NCI-H1417 treated with DMSO at 0.1 percent for 48 hours (cell line): ENCODE measurements at places on chromosomes 3 and 15.

- DNase-seq = no peak
Observed at GRCh38 chr3:184663356-184663755, 48.5 kb downstream of the MAGEF1 start.

- DNase-seq = no peak
Observed at GRCh38 chr15:82999905-83000671, 11.4 kb downstream of the C15orf40 start.

DNA sequence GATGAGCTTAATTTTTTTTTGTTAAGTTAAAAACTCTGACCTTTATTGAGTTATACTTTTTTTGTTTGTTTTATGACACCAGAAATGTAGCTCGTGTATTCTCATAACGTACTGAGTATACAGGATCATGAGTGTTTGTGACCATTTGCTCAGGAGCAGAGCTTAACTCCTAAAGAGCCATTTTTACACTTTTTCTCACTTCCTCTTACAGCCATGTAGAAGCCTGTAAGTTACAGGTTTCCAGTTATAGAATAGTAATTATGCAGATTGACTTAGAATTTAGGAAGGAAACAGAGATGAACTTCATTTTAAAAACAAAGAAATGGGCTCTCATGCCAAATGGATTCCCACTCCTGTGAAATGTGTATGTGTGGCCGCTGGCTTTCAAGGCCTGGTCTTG is 151.7 kb downstream of the MCTP2 start:
- DNase-seq = no peak

DNA sequence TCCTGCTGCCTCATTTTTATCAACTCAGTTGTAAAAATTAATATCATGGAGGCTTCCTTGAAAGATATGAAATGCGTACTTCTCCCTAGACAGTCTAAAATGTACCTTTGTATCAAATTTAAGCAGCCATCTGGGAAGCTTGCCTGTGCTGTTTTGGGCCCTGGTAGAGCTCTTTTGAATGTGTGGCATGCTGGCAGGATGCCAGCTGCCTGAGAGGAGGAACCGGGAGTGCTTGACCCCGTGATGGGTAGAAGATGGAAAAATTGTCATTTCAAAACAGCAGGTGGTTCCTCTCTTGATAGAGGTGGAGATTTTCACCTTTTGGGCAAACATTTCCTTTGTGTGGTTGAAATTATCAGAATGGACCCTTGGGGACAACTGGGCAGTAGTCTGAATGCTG is 245.3 kb downstream of the RPLP1 start:
- DNase-seq = no peak

GRCh38 chr3:161500068-161500796 is 3.6 kb downstream of the OTOL1 start:
- DNase-seq = no peak

DNA sequence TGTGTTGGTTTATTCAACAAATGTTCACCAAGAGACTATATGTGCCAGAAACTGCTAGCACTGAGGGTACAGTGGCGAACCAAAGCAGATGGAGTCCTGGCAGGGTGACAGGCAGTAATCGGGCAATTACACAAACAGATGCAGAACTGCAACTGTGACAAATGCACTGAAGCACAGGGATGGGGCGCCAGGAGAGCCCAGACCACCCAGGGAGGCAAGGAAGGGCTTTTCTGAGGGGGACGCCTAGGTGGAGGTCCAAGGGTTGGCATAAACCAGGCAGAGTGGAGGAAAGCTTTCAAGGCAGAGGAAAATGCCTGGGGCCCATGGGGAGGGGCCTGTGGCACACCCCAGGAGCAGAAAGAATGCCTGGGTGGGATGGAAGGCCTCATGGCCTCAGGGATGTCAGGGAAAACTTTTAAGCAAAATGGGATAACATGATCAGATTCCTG is 5.5 kb downstream of the DIS3L start:
- DNase-seq = no peak

DNA sequence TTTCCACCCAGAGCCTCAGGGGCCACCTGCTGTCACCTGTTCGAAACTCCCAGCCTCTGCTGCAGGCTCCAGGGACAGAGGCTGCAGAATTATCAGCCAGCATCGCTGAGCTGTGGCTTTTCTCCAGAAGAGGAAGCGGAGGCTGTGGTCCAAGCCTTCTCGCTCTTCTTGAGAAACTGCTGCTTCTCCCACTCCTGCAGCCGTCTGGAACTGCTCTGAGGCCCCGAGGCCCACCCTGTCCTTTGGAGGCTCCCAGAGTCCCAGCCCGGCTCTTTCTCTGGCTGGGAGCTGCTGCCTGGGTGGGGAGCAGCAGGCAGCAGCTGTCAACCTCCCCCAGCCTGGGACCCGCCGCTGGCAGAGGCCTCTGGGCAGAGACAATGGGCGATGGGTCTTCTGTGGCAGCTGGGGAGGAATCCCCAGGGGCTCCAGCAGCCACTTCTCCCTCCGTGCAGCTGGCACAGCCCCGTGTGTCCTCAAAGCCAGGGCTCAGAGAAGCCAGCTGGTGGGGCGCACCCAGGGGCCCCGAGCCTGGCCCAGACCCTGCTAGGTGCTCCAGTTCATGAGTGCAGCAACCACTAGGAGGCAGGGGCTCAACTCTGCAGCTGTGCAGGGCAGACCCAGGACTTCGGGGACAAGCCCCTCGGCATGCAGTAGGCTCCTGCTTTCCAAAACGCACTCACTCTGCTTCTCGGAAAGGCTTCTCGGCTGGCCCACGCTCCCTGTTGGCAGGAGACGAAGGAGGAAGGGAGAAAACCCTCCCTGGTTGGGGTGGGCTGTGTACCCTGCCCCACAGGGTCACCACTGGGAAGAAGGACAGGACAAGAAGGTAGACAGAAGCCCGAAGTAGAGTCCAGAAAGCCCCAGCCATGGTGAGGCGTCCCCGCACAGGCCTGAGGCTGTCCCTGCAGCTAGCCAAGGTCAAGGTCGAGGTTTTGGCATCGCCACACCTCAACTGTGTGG is 49.9 kb upstream of the FURIN start:
- no peak for DNase-seq

GRCh38 chr15:85639752-85640381 is 154.9 kb downstream of the KLHL25 start:
- no peak for DNase-seq

DNA sequence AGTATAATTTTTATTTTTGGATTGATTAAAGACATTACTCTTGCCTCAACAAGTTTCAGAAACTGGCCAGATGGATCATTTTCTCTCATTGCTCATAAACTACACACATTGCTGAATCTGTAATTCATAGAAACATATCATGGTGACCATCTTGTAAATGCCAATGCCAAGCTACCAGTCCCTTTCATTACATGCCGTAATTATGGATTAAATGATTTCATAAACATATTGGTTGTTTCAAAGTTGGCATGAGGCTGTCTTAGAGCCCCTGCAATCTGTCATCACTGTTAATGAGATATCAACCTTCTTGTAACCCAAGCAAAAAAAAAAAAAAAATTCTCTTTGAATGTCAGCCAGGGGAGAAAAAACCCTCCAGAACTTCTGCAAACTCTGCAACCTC is 112.2 kb downstream of the DCLK3 start:
- DNase-seq = no peak

- DNase-seq = no peak
Observed at GRCh38 chr3:104244680-104245220, 1122.0 kb upstream of the ALCAM start.

GRCh38 chr3:107994956-107995715 is 95.7 kb downstream of the CD47 start:
- DNase-seq = peak; percentile 58

GRCh38 chr3:55661141-55661540 is 174.0 kb upstream of the WNT5A start:
- DNase-seq = no peak

DNA sequence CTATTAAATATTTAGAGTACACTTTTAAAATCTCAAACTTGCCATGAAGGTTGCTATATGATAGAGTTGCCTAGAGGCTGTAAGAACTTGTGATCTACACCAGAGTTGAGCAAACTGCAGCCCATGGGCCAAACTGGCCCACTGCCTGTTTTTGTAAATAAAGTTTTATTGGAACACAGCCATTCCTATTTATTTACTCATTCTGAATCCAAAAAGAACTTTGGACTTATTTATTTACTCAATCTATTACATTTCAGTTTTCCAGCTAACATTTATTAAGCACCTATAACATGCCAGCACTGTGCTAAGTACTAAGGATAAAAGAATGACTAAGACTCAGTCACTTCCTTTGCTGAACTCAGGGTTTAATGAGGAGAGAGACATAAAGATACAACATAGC is 403.6 kb downstream of the ERC2 start:
- DNase-seq = no peak

DNA sequence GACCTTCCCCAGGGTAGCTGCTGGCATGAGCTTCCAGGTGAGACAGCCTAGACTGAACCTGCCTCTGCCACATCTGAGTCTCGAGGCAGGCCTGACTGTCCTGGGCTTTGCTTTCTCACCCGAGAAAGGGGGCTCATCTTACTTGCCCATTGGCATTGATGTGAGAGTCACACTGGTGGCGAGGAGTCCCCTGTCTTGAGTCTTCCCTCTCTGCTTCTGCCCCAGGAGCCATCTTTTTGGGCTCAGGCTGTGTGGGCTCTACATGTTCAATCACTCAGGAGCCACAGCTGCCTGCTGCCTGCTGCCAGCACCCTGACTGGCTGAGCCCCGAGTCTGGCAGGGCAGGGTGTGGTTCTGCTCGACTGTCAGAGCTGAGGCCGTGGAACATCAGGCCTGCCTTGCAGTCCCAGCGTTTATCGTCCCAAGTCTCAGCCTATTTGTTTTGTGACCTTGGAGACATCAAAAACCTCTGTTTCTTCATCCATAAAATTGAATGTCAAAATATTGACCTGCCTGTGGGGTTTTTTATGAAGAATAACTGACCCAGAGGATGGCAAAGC is 132.5 kb downstream of the DNAJB8 start:
- no peak for DNase-seq

DNA sequence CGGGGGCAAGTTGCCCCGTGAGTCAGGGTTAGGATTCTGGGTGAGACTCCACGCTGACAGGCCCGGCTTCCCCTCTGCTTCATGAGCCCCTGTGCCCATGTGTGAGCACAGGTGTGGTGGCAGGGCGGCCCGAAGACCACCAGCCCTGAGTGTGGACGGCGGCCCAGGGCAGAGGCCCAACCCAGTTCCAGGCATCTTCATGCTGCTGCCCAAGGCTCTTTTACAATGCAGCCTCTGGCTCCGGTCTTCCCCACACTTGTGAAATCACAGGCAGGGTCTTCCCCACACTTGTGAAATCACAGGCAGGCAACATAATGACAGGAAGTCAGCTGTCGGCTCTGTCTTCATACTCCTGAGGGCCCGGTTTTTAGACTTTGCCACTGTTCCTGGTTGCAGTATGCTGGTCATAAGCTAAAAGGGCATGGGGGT is 78.8 kb downstream of the AAGAB start:
- DNase-seq = no peak

DNA sequence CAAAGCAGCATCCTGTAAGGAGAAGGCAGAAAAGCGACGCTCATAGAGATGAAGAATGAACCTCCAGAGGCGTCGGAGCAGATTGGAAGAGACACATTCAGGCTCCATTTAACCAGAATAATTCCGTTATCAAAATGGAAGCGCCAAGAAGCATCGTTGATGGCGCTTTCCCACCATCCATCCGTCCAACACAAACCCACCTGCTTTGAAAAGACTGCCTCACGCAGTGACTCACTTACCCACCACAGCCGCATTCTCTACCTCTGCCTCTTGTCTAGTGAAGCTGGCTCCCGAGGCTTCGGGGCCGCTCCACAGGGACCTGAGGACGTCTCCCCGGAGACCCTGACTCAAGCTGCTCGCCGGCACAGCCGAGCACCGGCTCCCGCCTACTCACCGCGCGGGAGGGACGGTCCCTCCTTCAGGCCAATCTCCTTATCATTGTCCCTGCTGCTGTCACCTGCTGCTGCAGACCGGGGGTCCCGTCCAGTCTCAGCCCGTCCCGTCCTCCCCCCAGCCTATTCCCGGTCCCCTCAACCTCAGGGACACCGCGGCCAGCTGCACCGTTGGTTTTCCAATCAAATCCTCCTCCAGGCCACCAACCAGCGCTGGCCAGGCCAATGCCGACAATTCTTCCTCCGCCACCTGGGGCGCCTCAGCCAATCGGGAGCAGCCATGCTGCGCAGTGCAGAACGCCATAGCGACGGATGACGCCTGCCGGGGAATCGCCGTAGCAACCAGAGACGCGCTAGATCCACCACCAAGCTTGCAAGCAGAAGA is at the start of gene NEK10:
Gene NEK10, minus strand, starts transcription at position 553 of the 777 bp plus-strand sequence. CDS start 16,501 bp downstream, outside the sequence.
- DNase-seq = peak; percentile 48

- DNase-seq = no peak
Observed at GRCh38 chr3:41933154-41933676, 28.7 kb downstream of the ULK4 start.
